Progenitor cell of endocrine pancreas (in vitro differentiated cells): ENCODE measurements at places on chromosomes 4 and X. TPM values are rescaled to one million over a fixed set of nuclear protein-coding genes. Genes with fewer than 3 reads are reported as not detected.

The OTUD5 gene
- total RNA-seq = 52.5 and 53.3 TPM in 2 replicates

The GASK1B gene
- 15.3 and 25.8 TPM in 2 replicates for total RNA-seq

The MGAT4D gene
- not detected in 2 replicates for total RNA-seq

The UGT2B15 gene
- 0.22 and 0.57 TPM in 2 replicates for total RNA-seq

The CHIC2 gene
- 15.6 and 15.9 TPM in 2 replicates for total RNA-seq

The HAND2 gene
- total RNA-seq = 2.5 and 3.9 TPM in 2 replicates

GRCh38 chrX:37677765-37678164 is 7.8 kb upstream of the XK start:
- H3K27ac ChIP-seq = no peak overlapping the region
- no peak for DNase-seq
- H3K27me3 ChIP-seq = peaks cover 8% of the 10 kb centered on the region
- H3K4me3 ChIP-seq = no peak overlapping the region

DNA sequence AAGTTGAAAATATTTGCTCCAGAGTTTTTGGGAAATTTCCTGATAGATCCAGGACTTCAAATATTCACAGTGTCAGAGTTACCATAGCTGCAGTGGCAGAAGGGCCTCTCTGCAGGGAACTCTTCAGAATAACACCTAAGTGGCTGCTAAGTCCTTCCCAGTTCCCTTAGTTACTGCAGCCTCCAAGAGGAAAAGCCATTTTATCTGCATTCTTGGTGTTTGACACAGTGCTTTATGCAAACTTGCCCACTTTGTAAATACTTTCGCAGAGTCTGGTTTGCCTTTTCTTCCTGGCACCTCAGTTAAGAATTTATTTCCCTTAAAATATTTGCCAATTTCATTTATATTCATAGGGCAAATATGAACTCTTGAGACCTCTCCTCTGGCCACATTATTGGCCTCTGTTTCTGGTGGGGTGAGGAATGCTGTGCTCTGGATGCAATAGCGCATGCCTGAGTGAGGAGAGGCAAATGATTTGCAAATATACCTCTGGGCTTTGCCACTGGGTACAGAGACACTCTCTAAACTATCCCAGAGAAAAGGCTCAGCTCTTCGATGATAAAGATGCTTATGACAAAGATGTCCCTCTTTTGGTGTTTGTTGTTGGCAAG is 566.3 kb upstream of the NR3C2 start:
- H3K27me3 ChIP-seq = peaks cover 2% of the 10 kb centered on the region
- peak overlapping the region; percentile 30 for H3K27ac ChIP-seq
- H3K4me3 ChIP-seq = no peak overlapping the region
- peaks cover 13% of the 10 kb centered on the region for H3K4me1 ChIP-seq
- H3K36me3 ChIP-seq = no peaks in the 10 kb centered on the region

- DNase-seq = peak; percentile 47
- peaks cover 32% of the 10 kb centered on the region for H3K27me3 ChIP-seq
- peaks cover 3% of the 10 kb centered on the region for H3K36me3 ChIP-seq
- peak overlapping the region; percentile 75 for H3K4me3 ChIP-seq
- peaks cover 15% of the 10 kb centered on the region for H3K4me1 ChIP-seq
- H3K27ac ChIP-seq = no peak overlapping the region
These were observed 12.9 kb downstream of the PPP2R3B start for GRCh38 chrX:373641-374471.

DNA sequence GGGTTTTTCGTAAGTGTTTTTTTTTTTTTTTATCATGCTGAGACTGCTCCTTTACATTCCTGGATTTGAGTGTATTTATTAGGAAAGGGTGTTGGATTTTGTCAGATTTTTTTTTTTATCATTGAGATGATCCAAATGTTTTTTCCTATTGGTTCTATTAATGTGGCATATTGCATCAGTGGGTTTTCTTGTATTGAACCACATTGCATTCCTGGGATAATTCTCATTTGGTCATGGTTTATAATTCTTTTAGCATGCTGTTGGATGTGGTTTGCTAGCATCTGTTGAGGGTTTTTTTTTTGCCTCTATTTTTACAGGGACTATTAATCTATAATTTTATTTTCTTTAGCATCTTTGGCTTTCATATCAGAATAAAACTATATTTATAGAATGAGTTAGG is 28.8 kb downstream of the COL4A5 start:
- DNase-seq = no peak
- no peaks in the 10 kb centered on the region for H3K27me3 ChIP-seq
- H3K27ac ChIP-seq = peak overlapping the region; percentile 33
- H3K4me1 ChIP-seq = no peaks in the 10 kb centered on the region

DNA sequence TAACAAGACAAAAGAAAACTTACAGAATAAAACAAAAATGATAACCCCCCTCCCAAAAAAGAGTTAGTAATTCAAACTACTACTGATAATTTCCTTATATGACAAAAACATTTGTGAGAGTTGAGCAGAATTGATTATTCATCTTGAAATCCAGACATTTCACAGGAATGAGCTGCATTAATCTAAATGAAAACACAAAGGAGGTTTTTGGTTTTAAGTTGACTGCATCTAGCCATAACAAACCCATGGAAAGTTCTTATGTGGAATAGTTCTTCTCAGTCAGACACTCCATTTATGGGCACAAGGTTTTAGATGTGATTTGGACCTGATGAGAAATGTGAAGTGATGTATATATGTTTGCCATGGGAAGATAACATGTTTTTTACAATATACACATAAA is 95.4 kb downstream of the VCX2 start:
- DNase-seq = no peak
- H3K4me3 ChIP-seq = no peak overlapping the region
- no peaks in the 10 kb centered on the region for H3K4me1 ChIP-seq

DNA sequence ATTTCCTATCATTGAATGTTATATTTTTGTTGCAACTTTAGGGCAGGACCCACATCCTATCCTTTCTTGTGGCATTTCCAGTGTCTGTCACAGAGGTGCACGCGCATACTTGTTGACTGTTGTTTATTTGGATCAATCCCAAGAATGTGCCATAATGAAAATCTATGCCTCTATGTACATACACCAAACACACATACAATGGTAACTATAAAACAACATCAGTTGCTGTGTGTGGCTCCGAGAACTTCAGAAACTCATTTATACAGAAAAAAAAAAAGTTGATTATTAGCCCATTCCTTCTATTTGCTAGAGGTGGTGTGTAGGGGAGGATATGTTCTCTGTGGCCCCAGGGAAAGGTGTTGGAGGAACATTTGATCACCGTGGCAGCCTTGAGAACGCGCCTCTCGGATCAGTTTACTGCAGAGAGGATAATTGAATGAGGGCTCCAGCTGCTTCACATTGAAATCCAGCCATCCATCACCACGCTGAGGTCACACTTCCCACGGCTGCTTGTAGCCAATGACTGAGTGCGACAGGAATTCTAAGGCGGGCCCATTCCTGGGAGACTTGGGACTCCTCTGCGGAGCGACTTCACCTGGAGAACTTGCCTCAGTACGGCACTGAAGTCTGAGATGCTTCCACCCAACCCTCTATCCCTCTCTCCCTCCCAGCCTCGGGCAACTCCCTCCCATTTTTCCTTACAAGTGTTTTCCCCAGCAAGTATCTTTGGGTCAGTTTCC is 19.5 kb downstream of the SMPX start:
- H3K27me3 ChIP-seq = peaks cover 2% of the 10 kb centered on the region
- DNase-seq = peak; percentile 49
- H3K4me3 ChIP-seq = peak overlapping the region; percentile 63
- H3K4me1 ChIP-seq = peaks cover 31% of the 10 kb centered on the region

DNA sequence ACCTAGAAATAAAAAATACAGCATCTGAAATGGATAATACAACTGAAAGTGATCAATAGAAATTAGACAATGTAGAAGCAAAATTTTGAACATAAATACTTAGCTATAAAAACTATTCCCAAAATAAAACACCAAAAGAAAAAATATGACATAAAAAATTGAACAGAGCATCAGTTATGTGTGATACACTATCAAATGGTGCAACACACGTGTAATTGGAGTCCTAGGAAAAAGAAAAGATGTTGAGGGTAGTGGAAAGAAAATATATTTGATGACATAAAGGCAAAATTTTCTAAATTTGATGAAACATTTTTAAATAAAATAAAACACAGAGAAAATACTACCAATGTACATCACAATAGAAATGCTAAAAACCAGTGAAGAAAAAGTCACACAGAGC is 63.1 kb downstream of the NPY2R start:
- no peaks in the 10 kb centered on the region for H3K27me3 ChIP-seq
- DNase-seq = no peak
- H3K4me3 ChIP-seq = no peak overlapping the region
- H3K27ac ChIP-seq = no peak overlapping the region
- no peaks in the 10 kb centered on the region for H3K4me1 ChIP-seq

GRCh38 chr4:97624204-97624603 is 519.1 kb downstream of the STPG2 start:
- H3K4me3 ChIP-seq = no peak overlapping the region
- no peaks in the 10 kb centered on the region for H3K4me1 ChIP-seq
- H3K27ac ChIP-seq = no peak overlapping the region
- no peak for DNase-seq

DNA sequence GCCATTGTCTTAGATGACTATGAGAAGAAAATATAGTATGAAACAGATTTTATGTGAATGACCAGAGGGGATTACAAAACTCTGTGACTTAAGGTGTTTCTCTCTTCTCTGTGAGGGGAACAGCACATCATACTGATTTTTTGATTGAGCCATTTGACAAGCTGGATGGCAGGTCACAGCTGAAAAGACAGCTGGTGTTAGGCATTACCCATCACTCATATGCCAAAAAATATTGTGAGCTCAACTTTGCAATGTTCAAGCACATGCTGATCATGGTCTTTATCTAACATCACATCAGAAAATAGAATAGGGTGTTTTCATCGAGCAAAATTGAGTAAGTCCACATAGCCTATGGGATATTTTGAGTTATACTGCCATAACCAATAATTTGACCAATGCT is 86.7 kb upstream of the TECRL start:
- no peak overlapping the region for H3K4me3 ChIP-seq
- H3K4me1 ChIP-seq = no peaks in the 10 kb centered on the region
- no peak for DNase-seq
- H3K27me3 ChIP-seq = peaks cover 6% of the 10 kb centered on the region
- H3K36me3 ChIP-seq = no peaks in the 10 kb centered on the region

- no peak overlapping the region for H3K27ac ChIP-seq
- DNase-seq = no peak
- peaks cover 2% of the 10 kb centered on the region for H3K4me1 ChIP-seq
- no peaks in the 10 kb centered on the region for H3K36me3 ChIP-seq
These were observed 286.2 kb downstream of the IL1RAPL2 start for GRCh38 chrX:104852241-104852640.

DNA sequence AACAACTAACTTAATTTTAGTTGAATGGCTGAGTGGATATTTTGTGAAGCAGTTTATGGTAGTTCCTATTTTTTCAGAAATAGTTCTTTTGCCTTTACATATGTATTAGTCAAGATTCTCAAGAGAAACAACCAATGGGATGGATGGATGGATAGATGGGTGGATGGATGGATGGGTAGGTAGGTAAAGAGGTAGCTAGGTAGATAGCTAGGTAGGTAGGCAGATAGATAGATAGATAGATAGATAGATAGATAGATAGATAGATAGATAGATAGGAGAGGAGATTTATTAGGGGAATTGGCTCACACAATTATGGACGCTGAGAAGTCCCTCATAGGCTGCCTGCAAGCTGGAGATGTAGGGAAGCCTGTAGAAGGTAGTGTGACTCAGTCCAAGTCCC is 74.0 kb upstream of the NUDT6 start:
- H3K4me3 ChIP-seq = no peak overlapping the region
- H3K27ac ChIP-seq = peak overlapping the region; percentile 22
- no peaks in the 10 kb centered on the region for H3K4me1 ChIP-seq
- H3K36me3 ChIP-seq = peaks cover 4% of the 10 kb centered on the region

DNA sequence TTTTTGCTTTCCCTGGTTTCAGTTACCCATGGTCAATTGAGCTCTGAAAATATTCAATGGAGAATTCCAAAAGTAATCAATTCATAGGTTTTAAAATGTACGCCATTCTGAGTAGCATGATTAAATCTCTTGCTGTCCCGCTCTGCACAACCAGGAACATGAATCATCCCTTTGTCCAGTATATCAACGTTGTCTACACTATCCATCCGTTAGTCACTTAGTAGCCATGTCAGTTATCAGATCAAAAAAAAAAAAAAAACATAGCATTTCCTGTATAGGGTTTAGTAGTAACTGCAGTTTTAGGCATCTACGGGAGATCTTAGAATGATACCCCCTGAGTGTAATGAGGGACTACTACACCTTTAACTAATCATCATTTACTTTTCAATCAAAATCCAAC is 15.1 kb downstream of the LAMP2 start:
- no peak overlapping the region for H3K27ac ChIP-seq
- peaks cover 4% of the 10 kb centered on the region for H3K36me3 ChIP-seq
- no peak overlapping the region for H3K4me3 ChIP-seq

GRCh38 chr4:14400307-14400706 is 602.0 kb upstream of the CPEB2 start:
- no peak overlapping the region for H3K4me3 ChIP-seq
- no peak for DNase-seq
- no peaks in the 10 kb centered on the region for H3K27me3 ChIP-seq
- no peaks in the 10 kb centered on the region for H3K4me1 ChIP-seq

DNA sequence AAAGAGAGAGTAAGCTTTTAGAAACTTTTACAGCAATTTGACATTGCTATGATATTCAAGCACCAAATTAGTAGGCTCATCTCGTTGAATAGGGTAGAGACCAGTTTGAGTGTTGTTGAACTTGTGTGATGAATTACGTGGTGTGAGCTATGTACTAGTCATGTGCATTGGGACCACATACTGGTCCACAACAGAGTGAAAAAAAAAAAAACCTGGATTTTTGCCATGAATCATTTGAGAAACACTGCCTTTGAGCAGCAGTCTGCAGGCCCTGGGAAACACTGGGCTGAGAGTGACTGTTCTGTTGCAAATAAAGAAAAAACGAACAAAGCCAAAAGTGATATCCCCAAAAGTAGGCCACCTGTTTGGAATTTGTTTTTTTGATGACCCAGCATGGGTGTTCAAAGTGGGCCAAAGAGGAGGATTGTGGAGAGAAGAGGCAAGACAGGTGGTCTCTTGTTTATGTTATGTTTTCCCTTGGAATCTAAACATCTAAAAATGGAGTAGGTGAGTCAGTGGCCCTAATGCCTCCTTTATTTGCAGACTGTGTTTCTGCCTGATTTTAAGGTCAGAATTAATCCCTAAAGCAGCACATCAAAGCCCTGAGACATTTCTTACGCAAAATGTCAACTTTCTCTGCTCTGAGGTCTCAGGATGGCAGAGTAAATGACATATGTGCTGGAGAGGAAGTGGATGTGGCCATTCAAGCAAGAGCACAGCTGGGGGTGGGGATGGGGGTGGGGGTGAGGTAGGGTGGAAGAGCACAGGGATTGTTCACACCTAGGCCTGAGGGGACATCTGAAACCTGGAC is 33.5 kb downstream of the TAF7L start:
- no peaks in the 10 kb centered on the region for H3K27me3 ChIP-seq
- no peak overlapping the region for H3K27ac ChIP-seq
- H3K4me3 ChIP-seq = no peak overlapping the region
- H3K36me3 ChIP-seq = no peaks in the 10 kb centered on the region

- no peak overlapping the region for H3K27ac ChIP-seq
- DNase-seq = no peak
- H3K36me3 ChIP-seq = no peaks in the 10 kb centered on the region
- no peak overlapping the region for H3K4me3 ChIP-seq
These were observed 249.4 kb downstream of the ADAMTS3 start for GRCh38 chr4:72319601-72320021.

- no peak overlapping the region for H3K27ac ChIP-seq
- DNase-seq = no peak
- H3K36me3 ChIP-seq = no peaks in the 10 kb centered on the region
- peaks cover 10% of the 10 kb centered on the region for H3K4me1 ChIP-seq
- no peak overlapping the region for H3K4me3 ChIP-seq
These were observed 112.1 kb downstream of the TTC29 start for GRCh38 chr4:146833530-146833929.
